ENCODE measurements at places on chromosomes 16 and 17.

DNA sequence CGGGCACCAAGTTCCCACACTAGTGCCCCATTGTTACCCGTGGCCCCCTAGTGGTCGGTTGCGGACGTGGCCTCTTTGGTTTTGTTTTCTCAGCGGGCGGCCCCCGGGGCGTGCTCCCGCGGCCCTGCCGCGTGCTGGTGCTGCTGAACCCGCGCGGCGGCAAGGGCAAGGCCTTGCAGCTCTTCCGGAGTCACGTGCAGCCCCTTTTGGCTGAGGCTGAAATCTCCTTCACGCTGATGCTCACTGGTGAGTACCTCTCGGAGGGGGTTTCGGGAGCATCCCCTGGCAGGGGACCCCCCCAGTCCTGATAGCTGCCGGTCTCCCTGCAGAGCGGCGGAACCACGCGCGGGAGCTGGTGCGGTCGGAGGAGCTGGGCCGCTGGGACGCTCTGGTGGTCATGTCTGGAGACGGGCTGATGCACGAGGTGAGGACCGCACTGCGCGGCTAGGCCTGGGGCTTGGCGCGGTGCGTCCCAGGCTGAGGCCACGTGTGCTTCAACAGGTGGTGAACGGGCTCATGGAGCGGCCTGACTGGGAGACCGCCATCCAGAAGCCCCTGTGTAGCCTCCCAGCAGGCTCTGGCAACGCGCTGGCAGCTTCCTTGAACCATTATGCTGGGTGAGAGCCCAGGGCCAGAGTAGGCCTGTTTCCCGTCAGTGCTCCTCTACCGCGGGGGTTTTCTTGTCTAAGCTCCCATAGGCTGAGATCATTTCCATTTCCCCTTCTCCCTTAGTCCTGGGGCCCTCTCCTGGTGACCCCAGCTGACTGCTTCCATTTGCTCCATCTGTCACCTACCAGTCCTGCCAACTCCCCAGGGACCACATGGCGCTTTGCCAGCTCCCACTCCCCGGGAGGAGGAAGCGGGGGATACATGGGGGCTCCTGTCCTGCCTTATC is 1.7 kb downstream of the SPHK1 start:
- DNase-seq, result peak; percentile 46

DNA sequence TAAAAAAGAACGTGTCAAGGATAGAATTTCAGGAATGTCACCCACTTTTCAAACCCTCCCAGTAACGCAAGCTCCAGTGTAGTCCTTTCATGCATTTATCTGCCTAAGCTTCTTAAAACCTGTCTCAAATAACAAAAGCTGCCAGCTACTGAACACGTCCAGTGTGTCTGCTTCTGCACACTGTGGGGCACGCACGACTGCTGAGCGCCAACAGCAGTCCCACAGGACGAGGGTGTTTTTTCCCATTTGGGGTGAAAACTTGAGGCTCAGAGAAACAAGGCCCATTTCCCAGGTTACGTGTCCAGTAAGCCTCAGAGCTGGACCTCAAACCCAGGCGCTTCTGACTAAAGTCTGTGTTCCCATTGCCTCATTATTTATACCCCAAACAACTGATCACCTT is 17.2 kb downstream of the NTAN1 start:
- DNase-seq, result no peak

GRCh38 chr16:81369888-81370504 is 55.2 kb downstream of the GAN start:
- DNase-seq, result no peak

DNA sequence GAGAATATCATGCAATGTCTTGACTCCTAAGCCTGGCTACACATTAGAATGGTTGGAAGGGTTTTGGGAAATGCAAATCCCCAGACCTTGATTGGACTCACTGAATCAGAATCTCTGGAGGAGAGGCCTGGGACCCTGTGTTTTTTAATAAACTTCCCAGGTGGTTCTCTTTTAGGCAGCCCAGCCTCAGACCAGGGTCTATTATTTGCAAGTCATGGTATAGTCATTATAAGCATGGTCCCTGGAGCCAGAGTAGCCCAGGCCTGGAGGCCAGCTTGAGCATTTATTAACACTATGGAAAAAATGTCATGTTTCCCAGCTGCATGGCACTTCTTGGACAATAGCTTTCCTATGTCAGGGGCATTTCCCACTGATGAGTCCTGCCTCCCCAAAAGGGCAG is 266.9 kb downstream of the NPIPA8 start:
- DNase-seq, result no peak

- no peak for DNase-seq
Measured at GRCh38 chr17:15945527-15946191, 729 bp downstream of the ADORA2B start.

DNA sequence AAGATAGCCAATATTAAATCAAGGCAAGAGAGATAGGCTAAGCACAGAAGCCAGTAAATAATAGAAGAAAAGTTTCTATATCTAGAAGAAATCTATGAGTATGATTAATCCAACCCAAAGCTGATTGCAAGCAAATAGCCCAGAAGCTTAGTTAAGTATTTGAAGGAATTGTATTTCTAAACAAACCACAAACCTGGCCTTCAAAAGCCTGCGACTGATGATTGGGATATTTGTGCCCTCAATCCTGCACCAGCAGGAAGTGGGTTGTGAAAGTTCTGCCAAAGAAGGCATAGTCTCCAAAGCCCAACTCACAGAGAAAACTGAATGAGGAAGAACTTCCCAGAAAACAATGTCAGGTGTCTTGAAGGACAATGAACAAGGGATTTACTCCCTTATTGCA is 114.5 kb upstream of the C17orf78 start:
- no peak for DNase-seq

- no peak for DNase-seq
Measured at GRCh38 chr16:57392694-57393093, 11.9 kb upstream of the CCL17 start.

DNA sequence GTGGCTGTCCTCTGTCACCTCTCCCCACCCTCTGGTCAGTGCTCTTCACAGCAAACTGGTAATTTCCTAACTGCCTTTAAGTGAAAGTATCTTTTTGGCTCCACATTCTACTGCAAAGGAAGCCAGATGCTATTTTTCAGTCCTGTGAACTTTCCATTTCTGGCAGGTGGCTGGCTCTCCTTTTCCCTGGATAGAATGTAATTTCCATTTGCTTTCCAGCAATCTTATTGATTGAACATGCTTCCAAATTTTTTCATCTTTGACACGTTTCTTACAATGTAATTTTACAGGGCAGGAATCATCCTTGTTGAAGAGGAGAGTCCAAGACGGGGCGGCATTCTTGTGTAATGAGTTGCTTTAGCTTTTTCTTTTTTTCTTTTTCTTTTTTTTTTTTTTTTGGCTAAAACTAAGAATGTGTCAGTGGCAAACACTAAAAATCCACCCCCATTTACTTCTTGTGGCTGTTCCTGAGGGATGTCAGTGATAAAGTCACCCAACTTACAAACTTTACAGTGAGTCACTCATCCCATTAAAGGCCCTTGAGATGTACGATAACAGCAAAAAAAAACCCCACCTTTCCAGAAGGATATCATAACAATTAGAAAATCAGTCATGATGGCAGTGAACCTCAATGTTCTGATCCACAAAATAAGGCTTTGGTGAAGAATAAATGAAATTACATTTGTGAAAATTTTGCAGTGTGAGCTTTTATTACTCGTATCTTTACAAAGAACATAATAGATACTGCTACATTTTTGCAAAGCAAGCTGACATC is 29.4 kb upstream of the PRKCA start:
- DNase-seq, result no peak

GRCh38 chr17:31842195-31843069 is 16.6 kb downstream of the COPRS start:
- peak; percentile 21 for DNase-seq

GRCh38 chr17:70318051-70318450 is 148.7 kb downstream of the KCNJ2 start:
- DNase-seq, result no peak

DNA sequence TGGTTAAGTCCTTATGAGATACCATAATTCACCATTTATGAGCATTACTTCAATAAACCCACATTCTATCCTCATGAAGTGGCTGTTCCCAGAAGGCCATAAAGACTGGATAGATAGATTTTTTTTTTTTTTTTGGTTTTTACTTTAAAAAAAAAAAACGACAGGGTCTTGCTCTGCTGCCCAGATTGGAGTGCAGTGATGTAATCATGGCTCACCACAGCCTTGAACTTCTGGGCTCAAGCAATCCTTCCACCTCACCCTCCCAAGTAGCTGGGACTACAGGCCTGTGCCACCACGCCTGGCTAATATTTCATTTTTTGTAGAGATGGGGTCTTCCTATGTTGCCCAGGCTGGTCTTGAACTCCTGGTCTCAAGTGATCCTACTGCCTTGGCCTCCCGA is 102.3 kb downstream of the XYLT1 start:
- DNase-seq, result no peak
